ENCODE measurements at places on chromosomes 4 and X.

DNA sequence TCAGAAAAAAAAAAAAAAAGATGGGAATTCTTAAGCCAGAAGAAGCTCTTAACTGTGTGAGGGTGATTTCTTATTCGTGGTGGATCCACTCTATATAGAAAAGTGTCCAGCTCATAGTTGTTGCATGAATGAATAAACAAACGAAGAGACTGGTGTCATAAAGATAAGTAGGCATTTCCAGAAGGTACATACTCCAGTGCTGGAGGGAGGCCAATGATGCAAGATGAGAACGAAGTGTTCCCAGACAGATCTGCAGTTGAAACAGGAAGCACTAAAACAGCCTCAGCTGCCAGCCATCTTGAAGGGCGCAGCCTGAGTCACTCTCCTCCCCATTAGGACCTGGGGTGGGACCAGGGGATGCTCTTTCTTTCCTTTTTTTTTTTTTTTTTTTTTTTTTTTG lies 47.4 kb upstream of the HOPX start:
- DNase-seq: no peak

DNA sequence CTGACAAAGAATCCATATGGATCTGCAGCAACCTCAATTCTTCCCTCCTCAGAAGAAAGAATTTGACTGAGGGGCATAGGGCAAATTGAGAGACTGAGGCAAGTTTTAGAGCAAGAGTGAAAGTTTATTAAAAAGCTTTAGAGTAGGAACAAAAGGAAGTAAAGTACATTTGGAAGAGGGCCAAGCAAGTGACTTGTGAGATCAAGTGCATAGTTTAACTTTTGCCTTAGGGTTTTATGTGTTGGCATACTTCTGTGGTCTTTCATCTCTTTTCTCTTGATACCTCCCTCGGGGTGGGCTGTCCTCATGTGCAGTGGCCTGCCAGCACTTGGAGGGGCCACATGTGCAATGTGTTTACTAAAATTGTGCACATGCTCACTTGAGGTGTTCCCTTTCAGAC lies 98.0 kb upstream of the MAGEB16 start:
- DNase-seq: no peak

GRCh38 chr4:42513748-42514492 lies 116.6 kb downstream of the SHISA3 start:
- no peak for DNase-seq

- DNase-seq: no peak
Observed at GRCh38 chr4:169345316-169345721, 74.6 kb upstream of the SH3RF1 start.

- DNase-seq: no peak
Observed at GRCh38 chr4:3387943-3388361, 53.8 kb upstream of the HGFAC start.

GRCh38 chr4:81471298-81471587 lies 464 bp downstream of the RASGEF1B start:
- DNase-seq: no peak
